HEK293T (cell line): ENCODE measurements at places on chromosomes 11 and 22.
A peak's percentile ranks its signal among the peaks of the same experiment; 100 is the strongest.

DNA sequence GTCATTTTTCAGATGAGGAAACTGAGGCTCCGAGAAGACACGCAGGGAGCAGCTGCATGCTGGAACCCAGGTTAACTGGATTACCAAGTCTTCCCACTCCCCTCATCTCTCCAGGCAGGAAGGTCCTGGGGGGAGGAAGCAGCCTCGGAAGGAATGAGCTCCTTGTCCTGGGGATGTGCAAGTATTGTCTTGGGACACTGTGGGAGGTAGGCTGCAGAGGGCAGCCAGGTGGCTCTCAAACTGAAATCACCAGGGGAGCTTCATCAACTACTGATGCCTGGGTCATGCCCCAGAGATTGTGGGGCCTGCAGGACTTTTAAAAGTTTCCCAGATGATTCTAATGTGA is 7.6 kb downstream of the GDPD5 start:
- no peak for DNase-seq

- no peak for DNase-seq
Observed at GRCh38 chr11:15278128-15278527, 163.4 kb downstream of the INSC start.

GRCh38 chr11:128549256-128549944 is 38.0 kb downstream of the ETS1 start:
- DNase-seq = no peak

GRCh38 chr11:1705126-1706052 is 8.4 kb downstream of the KRTAP5-6 start:
- no peak for DNase-seq

GRCh38 chr11:36743039-36743438 is 145.0 kb upstream of the RAG2 start:
- DNase-seq = no peak

- no peak for DNase-seq
Observed at GRCh38 chr11:76008474-76008873, 193.5 kb downstream of the UVRAG start.

- no peak for DNase-seq
Observed at GRCh38 chr11:109048098-109048497, 373.9 kb upstream of the C11orf87 start.

GRCh38 chr11:31870609-31871309 is 59.6 kb upstream of the PAX6 start:
- DNase-seq = peak; percentile 75

DNA sequence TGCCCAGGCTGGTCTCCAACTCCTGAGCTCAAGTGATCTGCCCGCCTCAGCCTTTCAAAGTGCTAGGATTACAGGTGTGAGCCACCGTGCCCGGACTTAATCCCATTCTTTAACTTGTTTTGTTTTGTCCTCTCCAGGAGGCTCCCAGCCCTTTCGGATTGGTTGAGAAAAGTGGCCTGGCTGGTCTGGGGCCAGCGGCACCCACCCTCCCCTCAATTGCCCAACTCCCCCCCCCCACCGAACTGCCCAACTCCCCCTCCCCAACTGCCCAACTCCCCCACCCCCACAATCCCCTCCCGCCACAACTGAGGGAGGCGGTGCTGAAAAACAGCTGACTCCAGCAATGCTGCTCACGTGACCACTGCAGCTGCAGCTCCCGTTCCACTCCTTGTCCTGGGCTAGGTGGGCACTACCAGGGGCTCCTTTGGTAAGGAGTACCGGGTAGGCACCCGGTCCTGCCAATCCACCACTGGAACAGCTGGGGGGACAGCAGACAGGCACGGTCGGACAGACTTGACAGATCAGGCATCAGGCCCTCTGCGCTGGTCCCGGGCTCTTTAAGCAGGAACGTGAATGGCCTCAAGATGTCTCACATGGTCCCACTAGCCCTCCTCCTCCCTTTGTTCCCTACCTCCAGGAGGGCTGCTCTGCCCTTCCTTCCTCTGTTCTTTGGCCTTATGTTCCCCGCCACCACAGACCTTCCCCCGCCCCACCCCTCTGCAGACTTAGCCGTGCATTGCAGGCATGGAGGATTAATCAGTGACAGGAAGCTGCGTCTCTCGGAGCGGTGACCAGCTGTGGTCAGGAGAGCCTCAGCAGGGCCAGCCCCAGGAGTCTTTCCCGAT is at the start of gene TCN2:
Gene TCN2 (plus strand): TSS at position 720 of the 845 bp plus-strand sequence. CDS start 158 bp downstream, outside the sequence.
- peak; percentile 46 for DNase-seq

- no peak for DNase-seq
Observed at GRCh38 chr11:27464289-27464696, 8.3 kb downstream of the LGR4 start.

DNA sequence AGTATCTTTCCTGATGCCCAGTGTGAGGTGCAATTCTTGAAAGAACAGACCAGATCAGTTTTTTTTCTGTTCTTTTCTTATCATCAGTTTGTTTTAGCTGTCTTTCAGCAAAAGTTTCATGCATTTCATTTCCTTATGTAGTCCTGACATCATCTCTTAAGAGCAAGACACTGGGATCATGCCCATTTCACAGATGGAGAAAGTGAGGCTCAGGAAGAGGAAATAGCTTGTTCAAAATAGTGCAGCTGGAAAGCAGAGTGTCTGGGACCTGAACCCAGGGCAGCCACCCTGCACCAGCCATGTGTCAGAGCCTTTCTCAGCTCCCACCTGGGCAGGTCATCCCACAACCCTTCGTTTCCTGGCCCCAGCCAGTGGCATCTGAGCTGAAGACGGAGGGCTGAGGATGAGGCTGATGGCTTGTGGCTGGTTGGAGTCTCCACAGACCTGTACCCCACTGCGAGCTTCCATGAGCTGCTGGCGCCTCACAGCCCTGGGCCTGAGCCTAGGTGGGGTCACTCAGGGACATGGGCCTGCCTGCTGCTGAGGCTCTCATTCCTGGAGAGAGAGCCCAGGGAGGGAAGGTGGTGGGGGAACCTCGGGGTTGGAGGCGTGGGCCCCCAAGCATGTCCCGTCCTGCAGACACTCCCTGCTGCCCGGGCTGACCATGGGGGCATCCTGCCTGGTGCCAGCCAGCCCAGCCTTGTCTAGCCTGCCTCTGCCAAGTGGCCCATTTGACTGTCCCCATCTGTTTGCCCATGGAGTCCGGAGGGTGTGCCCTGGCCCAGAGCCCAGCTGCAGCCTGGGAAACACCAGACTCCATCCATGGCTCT is 61.8 kb downstream of the SMIM38 start:
- DNase-seq = no peak

DNA sequence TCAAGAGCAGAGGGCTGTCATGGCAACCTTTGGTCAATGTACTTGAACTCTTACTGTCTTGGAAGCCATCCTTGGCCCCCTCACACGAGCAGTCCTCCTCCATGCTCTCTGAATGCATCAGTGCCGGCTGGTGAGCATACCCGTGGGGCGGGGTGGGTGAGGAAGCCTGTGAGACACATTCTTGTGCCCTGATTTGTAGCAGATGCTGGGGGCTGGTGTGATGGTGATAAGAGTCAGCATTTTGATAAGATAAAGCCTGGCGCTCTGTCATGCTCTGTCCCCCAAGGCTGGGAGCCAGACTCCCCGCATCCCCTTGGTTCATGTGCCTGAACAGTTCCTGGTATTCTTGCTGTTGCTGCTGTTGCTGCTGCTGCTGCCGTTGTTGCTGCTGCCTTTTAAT is 20.5 kb upstream of the APOA1 start:
- no peak for DNase-seq

DNA sequence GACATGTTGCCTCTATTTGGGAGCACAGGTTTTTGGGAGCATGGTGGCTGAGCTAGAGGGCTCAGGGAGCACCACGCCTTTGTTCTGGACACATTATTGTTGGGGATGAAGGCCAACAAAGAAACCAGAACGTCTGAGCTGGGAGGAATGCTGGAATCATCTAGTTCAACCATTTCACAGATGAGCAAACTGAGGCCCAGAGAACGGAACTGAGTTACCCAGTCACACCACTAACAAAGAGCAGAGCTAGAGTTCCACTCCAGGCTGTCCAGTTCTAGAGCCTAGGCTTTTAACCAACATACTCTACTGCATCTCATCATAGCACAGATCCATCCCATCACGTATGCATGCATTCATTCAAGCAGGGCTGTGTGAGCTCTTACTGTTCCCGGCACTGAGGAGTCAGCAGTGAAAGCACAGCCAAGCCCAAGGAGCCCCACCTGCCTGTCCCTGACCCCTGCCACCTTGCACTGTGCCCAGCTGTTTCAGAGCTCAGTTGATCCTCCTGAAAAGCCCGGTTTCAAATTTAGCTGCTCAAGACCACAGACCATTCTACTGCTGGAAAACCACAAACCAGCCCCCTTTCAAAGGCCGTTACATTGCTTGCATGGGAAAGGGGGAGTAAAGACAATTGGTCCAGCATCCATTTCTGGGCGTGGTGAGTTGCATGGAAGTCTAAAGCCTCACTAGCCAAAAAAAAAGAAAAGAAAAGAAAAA is 16.9 kb upstream of the TCF20 start:
- no peak for DNase-seq

DNA sequence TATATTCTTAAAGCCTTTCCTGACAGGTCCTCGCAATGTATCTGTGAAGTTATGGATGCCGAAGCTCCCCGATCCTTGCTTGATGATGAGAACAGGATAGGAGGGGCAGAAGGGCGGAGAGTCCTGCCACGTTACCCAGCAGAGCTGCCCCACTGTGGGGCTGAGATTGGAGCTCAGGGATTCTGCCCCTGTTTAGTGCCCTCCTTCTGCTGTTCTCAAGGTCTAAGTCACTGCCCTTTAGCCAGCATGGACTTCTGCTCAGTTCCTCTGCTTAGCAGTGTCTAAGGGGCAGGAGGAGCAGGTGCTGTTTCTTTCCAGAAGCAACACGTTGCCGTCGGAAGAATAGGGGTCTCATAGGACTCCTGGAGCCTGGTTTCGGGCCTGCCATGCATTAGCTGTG is 164.2 kb upstream of the B3GAT1 start:
- no peak for DNase-seq

DNA sequence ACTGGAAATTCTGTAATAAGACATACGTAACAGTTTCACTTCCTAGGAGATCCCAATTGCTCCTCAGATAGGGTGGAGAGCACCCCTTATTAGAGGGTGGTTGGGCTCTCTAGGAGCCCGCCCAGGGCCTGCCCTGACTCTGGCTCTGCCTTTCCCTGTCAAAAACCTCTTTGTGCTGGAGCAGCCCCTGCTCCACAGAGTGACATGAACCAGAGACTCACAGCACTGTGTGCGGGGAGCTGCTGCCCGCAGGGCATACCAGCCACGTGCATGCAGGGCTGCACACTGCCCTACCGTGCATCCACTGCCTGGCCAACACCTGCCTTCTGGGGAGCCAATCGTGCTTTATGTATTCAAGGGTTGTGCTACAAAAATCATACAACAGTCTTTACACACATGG is 24.3 kb downstream of the KCNQ1OT1 start:
- no peak for DNase-seq

DNA sequence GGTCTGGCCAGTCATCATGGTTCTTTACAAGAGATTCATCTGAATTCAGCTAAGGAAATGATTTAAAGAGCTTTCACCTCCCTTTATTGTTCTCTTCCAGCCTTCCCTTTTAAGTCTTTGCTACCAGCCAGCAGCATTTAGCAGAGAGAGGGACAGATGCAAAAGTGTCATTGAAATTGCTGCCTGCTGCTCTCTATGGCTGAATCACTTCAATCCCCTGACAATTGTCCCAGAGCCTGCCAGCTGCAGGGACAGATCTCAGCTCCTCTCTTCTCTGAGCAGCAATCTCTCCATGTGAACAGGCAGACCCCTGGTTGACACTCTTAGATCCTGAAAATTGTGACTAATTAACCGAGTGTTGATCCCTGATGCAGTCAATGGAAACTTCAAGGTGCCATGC is 816.9 kb upstream of the CCDC90B start:
- DNase-seq = no peak

DNA sequence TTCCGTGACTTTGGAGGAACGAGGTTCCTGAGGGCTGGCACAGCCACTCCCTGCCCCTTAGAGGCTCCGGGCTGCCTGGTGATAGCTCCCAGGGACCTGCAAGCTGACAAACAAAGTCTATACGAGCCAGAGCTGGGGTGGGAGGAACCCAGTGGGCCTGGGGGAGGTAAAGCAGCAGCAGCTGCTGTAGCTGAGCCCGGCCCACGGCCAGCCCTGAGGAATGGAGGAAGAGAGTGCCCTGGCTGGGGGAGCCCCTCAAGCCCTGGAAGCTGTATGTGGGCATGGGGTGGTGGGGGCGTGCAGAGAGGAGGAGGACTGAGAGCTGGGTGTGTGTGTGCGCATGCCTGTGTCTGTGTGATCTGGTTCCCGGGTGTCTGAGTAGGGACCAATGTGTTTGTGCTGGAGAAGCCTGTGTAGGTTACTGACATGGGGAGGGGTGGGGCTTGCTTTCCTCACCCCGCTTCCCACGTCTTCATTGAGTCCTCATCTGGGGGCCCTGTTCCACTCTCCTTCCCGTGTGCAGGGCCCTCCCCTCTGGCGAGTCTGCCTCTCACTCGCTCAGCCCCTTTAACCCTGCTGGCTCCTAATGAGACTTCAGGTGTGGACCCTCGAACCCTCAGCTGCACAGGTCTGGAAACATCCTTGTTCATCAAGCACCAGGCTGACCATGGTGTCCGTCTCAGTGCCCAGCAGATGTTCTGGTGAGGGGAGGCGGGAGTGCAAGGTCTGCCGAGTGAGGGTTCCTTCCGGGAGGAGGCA is 10.8 kb downstream of the ST3GAL4 start:
- no peak for DNase-seq

DNA sequence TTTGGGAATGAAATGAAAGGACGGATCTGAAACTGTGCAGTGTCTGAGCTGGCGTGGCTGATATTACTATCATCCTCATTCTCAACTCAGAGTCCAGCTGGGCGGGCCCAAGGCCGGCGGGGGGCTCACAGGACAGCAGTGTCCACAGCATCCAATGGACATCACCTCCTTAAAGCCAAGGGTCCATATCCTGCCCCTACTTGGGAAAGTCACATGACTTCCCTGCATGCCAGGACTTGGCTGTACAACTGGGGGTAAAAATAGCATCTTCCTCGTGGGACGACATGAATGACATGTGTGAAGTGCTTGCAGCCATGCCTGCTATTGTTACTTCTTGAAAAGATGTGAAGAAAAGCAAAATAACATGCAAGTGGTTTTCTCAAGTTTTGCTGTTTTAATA is 82.3 kb downstream of the TRMU start:
- DNase-seq = no peak
